ENCODE measurements at places on chromosomes 2 and 18.

GRCh38 chr2:113069676-113070605, 2.2 kb downstream of the IL1F10 start:
- no peak for DNase-seq

- DNase-seq = no peak
Observed at GRCh38 chr2:132400169-132400900, 16.3 kb upstream of the GPR39 start.

DNA sequence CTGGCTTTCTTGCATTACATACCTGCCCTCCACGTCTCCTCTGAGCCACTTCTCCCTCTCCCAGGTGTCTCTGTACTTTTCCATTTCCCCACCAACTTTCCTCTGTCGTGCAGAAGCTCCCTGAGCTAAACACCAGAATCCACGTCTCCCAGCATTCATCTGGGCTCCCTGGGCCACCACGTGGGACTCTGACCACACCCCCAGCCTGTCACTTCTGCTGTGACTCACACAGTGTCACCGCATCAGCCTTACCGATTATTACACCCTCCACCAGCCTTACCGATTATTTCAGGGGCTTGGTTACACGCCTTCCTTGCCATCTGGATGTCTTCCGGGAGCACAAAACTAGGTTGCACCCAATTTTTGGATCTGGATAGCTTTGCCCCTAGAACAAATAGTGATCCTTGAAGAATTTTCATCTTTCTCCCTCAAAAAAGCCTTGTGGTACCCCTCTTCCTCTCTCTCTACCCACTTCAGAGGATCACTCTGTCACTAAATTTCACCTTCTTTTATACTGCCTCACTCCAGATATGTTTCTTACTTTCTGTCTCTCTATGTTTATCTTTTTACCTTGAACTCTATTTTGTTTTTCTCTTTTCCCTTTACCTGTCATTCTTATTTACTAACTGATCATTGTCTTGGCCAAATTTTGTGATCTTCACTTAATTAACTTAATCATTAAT, 136.9 kb upstream of the CAB39 start:
- DNase-seq = no peak

GRCh38 chr2:128410758-128411215, 92.1 kb upstream of the HS6ST1 start:
- no peak for DNase-seq

GRCh38 chr18:26545335-26546123, 2.8 kb downstream of the KCTD1 start:
- DNase-seq = no peak

- DNase-seq = no peak
Observed at GRCh38 chr2:145323512-145323911, 803.6 kb upstream of the ZEB2 start.

GRCh38 chr2:80199504-80199903, 105.0 kb downstream of the LRRTM1 start:
- no peak for DNase-seq

- no peak for DNase-seq
Observed at GRCh38 chr2:68974251-68974650, at the start of gene GKN1. TSS of gene GKN1 (plus strand) at chr2:68974636. CDS start at chr2:68974678, 42 bp downstream.

- peak; percentile 75 for DNase-seq
Observed at GRCh38 chr2:7053650-7054265, 136.5 kb downstream of the RNF144A start.

DNA sequence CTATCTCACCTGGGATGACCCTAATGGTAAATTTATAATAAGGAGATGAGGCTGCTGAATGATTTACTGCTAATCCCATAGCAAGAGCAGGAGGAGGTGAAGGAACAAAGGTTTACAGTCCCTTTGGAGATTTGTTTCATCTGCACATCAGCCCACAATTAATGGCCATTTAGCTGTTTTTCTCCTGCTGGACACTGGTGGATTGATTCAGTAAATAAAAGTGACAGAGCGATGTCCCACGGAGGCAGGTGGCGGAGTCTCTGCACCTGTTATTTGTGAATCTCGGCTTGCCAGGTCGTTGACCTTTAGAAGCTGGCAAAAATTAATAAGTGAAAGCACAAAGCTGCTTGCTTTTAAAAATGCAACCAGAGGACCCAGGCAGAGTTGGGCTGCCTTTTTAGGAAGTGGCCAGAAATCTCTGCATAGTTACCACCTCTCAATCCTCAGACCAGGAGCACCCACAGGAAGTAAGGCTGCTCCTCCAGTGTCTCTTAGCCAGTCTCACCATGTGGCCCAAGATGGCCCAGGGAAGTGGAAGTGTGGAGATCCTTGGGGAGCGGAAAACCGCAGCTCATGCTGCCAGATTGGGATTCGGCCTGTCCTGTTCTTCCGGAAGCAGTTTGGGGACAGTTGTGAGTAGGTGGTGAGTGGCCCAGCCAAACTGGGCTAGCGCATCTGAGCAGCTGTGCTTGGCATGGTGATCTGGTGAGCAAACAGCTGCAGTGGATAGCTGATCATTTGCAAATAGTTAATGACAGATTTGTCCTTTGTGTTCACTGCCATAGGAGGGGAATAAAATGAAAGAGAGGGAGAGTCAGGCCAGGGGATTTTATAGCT, 1005.7 kb upstream of the PIK3C3 start:
- peak; percentile 36 for DNase-seq

DNA sequence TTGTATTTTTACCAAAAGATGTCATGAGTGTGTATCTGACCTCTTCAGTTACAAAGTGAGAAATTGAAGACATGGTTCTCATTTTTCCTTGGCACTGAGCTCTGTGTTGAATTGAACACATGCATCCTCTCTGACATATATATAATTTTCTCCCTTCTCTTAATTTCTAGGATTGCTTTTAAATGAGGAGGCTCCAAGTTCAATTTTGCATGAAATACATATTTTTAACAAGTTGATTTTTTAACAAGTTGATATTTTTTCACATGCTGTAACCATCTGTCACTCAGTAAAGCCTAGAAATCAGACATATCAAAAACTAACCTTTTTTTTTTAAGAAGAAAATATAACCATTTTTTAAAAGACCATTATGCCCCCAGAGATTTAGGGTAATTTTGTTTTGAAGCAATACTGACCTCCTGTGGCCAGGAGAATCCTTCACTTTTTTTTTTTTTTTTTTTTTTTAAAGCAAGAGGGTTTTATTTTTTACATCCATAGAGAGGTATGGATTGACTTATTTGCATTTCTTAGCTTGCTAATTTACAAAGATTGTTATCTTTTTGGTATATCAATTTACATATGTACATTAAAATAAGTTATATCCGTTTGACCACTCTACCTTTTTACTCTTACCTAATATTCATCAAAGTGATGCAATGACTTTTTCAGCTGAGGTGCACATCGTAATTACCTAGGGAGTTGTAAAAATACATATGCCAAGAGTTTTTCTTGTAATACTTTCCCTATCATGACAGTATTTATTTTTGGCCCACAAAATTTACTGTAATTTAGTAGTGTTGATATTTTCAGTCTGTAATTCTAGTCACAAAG, 161.8 kb downstream of the SOCS6 start:
- DNase-seq = no peak

GRCh38 chr18:59402432-59403090, 43.5 kb upstream of the LMAN1 start:
- DNase-seq = peak; percentile 76

DNA sequence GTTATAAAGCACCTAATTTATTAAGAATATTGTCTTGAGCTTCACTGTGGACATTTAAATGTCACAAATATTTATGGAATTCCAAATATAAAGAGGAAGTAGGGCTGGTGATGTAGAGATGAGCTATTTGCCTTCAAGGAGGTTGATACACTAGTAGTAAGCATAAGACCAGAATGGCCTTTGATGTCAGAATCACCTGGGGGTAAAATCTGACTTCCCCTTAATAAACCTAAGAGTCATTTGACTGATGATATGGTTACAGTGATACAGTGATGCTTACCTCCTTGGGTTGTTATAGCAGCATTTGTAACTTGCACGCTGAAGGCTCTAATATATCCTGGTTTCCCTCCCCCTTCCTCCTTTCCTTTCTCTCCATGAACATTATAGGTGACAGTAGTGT, 143.7 kb downstream of the CERS6 start:
- no peak for DNase-seq

DNA sequence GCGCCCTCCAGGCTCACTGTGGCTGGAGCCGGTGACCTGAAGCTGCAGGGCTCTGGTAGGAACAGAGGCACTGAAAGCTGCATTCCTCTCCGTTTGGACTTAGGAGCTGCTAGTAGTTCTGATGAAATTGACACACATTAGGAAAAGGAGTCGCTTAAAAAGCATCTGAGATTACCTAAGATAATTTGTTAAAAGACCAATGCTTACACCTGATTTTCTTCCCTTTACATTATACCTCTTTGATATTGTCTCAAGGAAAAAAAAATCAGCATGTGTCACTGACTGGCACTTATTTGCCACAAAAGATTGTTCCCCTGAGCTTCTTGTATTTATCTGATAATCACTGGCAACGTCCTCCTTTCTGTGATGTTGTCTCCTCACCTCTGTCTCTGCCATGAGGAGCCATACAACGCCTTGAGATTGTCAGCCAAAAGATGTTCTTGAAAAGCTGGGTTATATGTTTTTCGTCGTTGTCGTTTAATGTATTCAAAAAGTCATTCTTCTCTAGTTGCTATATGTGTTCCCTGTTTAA, 618 bp upstream of the CHN1 start:
- DNase-seq = no peak

GRCh38 chr2:170816504-170817092, at the start of gene GAD1:
TSS of gene GAD1 (plus strand) at chr2:170816887. CDS start at chr2:170818592, 1,705 bp downstream.
- DNase-seq = peak; percentile 45

DNA sequence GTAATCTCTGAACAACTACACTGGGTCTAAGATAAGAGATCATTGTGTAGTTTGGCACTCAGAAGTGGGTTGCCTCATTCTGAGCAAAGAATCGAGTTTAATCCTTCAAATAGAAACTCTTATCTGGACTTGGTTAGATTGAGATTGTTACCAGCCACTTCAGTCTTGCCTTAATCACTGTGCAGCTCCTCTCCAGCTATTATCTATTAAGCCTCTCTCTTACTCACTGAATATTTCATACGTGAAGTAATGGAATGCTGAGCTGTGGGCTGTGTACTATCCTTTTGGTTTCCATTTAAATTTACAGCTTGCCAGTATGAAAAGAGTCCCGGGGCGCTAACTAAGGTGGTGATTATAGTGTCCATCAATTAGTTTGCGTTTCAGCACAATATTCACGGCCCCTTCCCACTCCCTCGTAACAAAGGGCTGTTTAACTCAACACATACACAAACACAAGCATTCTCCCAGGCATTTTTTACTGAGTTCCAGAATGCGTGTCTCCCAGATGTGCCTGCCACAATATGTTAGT, 65.7 kb upstream of the NCKAP5 start:
- DNase-seq = no peak

GRCh38 chr18:13558790-13559189, 167.6 kb downstream of the FAM210A start:
- no peak for DNase-seq

DNA sequence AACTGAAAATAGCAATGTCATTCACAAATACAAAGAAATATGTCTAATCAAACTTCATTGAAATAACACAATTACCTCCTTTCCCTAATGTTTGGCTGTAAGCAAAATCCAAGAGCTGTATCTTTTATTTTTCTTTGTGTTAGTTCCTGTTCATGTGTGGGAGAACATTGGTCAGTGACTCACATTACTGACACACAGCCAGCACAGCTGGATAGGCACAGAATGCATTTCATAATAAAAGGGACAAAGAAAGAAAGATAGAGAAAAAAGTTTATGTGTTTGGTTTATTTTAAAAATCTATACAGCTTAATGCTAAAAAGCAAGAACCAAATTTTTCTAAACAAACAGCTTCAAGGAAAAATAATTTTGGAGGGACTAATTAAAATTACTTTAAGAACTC, 185.6 kb upstream of the COL3A1 start:
- DNase-seq = no peak

GRCh38 chr18:34543945-34544344, 166.2 kb upstream of the DTNA start:
- no peak for DNase-seq

- no peak for DNase-seq
Observed at GRCh38 chr2:222544661-222545060, 111.2 kb downstream of the FARSB start.

DNA sequence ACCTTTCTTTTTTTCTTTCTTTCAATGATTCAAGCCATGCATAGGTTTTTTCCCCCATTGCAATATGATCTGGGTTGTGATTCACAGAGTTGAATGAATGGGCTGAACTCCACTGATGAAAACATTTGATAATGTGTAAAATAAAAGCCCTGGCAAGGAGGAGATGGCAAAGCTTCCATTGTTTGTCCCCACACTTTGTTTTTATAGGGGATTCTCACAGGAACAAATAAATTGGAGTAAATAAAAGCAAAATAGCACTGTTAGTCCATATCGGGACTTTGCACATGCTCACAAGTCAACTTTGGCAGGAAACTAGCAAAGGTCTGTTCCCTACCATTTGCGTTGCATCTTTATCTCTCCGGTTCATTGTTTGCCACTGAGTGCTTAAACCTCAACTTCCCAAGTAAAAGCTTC, 55.7 kb downstream of the MEIS1 start:
- DNase-seq = no peak

GRCh38 chr2:139170406-139170805, 390.2 kb upstream of the NXPH2 start:
- DNase-seq = no peak

- DNase-seq = peak; percentile 7
Observed at GRCh38 chr2:33583194-33583938, 15.7 kb downstream of the FAM98A start.

DNA sequence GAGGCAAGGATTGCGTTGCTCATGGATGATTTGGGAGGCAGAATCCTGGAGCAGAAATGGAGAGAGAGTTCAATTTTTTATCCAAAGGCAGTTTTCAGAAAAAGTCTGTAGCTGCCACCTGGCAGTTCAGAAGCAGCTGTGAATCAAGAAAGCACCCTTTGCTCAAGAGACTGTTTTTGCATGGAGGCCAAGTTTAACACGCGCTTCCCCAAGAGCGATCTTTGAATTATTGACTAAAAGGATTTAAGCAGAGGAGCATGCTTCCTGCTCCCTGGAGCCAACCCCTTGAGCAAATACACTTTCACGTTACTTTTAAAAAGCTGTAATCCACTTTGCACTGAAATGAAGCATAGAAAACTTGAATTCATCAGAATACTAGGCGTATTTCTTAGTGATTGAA, 252.4 kb downstream of the RNF144A start:
- no peak for DNase-seq

GRCh38 chr2:65916177-65916576, 483.8 kb upstream of the SPRED2 start:
- DNase-seq = no peak

- no peak for DNase-seq
Observed at GRCh38 chr2:239609162-239609561, 208.3 kb upstream of the HDAC4 start.

GRCh38 chr2:81853341-81853740, 1548.8 kb upstream of the LRRTM1 start:
- no peak for DNase-seq

DNA sequence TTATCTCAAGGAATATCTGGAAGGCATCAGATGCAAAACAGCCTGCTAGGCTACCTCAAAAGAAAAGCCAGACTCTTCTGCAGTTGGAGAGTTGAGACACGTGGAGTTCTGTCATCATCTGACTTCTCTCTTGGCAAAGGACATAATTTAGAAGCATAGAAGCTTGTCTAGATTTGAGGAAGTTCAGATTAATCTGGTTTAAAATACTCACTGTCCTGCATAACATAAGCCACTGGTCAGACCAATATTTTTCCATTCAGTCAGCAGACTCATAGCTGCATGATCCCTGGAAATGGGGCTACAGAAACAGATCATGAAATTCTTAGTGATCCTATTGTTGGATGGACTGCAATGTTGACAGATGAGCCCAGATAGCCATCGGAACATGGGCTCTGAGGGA, 349.0 kb downstream of the TXNL1 start:
- DNase-seq = no peak
